ENCODE measurements at places on chromosomes 3 and 15.

DNA sequence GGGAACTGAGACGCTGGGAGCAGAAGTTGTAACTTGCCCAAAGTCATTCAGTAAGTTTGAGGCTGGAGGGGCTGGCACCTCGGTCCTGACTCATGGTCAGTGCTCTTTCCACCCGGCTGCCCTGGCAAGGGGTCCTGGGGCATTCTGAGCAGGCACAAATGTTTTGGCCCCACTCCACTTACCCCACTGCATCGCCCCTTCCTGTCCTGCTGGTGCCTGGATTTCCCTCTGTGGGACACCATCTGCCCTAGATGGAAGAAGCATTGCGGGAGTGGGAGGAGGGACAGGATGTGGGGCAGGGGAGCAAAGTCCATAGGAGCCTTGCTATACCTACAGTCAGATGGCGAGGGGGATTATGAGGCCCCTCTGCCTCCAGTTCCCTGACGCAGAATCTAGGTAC lies 4.5 kb downstream of the CORO2B start:
- DNase-seq, result no peak

DNA sequence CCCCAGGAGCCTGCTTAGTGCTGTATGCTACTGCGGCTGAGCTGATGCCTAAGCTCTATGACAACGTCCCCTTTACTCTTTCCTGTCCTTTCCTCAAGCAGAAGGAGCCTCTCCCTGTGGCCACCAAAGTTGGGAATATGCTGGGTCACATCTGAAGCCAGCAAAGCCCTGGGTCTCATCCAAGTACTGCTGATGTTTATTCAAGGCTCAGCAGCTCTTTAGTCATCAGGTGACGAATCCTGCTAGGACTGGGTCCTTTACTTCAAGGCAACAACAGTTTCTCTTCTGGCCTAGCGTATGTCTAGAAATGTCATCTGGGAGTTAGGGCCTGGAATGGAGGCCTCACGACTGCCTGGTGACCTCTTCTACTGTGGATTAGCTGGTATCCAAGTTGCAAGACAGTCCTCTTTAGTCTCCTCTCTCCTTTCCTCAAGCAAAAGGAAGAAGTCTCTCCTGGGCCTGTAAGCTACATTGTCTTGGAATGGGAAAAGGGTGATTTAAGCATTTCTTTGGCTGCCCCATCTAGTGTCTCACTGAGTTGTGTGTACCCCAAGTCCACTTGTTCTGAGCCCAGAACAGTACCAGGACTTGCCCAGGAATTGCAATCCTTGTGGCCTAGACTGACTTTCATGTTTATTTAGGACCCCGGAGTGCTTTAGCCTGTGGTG lies 63.9 kb downstream of the TNFAIP8L3 start:
- DNase-seq, result no peak

- no peak for DNase-seq
Measured at GRCh38 chr3:143081844-143082778, 37.5 kb upstream of the CHST2 start.

DNA sequence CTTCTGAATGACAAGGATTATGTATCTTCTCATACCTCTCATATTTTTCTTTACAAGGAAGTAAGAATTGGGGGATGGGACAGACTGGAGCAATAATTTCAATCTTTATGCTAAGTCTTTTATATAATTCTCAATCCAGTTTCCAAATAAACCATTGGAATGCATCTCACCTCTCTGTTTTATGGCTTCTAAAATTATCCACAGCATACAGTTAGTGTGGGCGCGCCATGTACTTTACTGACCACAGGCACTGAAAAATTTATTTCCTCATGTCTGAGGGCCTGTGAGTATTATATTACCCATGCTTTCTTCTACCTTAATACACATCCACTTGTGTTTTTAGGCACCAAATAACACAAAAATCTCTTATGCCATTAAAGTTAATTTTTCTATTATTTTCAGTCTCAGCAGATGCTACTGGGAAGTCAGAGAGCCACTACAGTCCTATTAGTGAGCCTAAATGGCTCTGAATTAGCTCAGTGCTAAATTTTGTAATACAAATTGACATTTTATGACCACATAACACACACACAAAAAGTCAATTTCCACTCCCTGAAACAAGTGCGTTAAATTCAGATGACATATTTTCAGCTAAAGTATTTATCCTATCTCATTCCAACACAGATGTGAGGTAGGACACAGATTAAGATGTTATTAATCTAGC lies 39.3 kb downstream of the SLITRK3 start:
- DNase-seq, result no peak

GRCh38 chr15:89034305-89034704 lies 54.0 kb upstream of the ABHD2 start:
- DNase-seq, result no peak

DNA sequence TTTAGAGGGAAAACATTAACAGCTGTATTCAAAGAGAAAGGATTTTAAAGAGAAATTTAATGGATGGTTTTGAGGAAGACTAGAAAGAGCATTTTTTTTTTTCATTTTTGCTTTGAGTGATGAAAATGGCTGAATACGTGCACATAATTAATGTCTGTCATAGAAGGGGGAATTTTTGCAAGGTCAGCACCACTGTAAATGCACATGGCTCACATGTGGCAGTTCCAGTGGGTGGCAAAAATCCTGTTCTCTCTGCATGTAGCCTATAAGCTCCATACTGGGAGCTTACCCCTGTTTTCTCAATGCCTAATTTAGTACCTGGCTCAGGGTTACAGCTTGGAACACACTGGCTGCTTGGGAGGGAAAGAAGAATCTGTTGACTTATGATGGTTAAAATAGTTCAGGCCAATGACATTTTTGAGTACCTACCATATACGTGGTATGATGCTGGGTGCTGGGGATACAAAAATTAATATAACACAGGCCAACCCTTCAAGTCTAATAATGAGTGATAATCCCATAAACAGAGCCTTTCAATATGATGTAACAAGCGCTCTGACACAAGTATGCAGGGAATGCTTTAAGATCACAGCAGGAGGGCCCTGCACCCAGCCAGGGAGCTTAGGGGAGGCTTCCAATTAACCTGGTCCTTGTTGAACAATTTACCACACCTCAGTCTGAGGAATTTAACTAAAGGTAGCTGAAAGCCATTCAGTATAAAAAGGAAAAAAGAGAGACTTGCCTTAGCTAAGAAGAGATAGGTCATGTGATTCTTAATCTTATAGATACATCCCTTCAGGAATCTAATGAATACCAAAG lies 33.0 kb downstream of the HSPBAP1 start:
- DNase-seq, result no peak

GRCh38 chr3:38454884-38455638 lies 1.4 kb downstream of the ACVR2B start:
- peak; percentile 25 for DNase-seq

DNA sequence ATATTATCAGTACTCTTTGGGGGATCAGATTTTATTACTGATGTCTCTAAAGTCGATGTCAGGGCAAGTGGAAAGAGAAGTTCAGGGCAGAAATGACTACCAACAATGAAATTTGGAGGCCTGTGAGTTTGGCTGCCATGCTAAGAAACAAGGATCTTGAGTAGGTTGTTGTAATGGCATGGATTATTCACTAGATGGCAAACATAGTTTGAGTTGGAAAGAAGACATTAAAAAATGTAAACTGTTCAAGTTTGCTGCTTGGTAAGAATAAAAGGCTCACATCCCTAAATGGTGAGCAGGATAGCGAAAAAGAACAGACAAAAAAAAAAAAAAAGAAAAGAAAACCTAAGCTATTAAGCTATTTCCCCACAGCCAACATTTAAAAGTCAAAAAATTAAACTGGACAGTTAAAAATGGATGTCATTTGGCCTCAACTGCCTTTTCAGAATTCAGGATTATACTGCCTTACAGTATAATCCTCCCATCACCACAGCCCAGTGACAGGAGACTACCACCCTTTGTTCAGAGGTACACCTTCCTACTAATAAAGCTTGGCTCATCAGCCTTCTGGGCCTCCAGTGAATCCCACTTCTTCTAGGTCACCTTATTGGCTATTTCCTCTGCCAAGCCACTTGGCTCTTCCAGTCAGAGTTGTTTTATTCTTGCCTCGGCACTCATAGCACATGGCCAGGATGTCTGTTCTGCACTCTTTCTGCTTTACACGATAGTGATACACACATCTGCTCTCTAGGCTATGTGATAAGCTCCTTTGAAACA lies 163.7 kb downstream of the PLD1 start:
- no peak for DNase-seq

GRCh38 chr15:38555686-38556334 lies 8.8 kb downstream of the RASGRP1 start:
- DNase-seq, result no peak

DNA sequence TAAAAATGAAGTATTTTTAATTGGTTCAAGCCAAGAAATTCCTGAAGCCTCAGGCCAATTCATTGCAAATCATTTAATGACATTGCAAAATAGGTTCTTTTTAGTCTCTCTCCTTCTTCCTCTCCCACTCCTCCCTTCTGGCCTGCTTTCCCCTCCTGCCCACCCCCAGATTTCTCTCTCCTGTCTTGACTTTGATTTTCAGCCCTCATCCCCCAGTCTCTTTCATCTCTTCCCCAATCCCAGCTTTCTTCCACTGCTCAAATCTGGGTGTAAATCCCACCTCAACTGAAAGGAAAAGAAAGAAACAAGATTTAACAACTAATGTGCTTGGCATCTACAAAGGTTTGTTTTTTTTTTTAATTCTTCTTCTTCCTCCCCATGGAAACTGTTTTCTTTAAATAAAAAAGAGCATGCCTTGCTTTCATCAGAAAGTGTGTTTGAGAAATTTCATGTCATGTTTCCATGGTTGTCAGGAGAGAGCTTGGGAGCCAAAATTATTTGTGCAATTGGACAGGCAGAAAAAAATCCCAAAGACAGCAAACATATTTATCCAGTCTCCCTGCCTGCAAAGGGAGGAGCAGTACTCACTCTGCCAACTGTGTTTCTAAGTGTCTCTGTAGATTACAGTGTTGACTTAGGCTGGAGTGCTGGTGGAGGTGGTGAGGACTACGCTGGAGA lies 50.4 kb downstream of the BOC start:
- no peak for DNase-seq

DNA sequence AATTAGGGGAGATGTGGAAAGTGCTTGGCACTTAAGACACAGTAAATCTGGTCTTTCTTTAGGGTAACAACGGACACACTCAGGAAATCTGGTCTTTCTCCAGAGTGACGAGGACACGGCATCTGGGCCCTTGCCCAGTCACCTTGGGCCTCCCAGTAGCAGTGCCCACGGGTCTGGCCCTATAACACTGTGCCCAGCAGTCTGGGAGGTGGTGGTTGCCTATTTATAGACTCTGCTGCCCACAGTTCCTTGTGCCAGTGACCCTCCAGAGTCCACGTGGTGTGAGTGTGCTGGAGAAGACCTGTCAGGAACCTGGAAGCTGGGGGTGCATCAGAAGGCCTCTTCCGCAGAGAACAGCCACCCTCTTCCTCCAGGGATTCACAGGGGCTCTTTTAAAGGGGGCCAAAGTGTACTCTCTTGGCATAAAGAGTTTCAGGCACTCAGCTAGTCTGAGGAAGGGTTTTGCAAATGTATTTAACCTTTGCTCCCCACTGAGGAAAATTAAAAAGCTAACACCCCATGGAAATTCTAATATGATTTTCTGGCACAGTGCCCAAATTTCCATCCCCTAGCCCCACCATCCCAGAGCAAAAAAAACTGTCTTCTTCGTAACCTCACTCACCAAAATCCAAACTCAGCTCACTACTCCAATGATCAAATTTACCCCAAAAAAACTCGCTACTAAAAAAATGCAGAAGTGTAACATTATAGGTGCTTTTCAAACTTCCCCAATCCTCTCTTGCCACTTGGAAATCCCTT lies 15.4 kb downstream of the WNT5A start:
- DNase-seq, result no peak
